Breast epithelium (tissue), 4 donors: ENCODE measurements at places on chromosomes 4 and X. TPM values are rescaled to one million over a fixed set of nuclear protein-coding genes. Genes with fewer than 3 reads are reported as not detected.

DNA sequence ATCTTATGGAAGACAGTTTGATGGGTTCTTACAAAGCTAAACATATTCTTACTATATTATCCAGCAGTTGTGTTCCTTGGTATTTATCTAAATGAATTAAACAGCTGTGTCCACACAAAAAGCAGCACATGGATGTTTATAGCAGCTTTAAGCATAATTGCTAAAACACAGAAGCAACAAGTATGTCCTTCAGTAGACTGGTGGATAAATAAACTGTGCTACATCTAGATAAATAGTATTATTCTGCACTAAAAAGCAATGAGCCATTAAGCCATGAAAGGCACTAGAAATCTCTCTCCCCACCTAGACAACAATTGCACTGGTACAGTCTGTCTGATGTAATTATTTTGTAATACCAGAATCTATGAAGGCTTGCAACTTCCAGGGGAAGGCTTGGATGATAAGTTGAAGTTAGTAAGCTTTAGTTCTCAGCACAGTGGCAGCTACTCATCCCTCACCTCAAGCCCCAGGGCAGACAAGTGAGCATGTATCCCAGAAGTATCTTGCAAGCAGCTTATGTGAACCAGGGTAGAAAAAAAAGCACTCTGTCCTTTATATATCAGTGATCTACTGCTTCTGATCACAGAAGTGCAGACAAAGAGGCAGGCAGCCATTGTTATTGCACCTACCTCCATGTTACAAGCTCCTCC lies 36.9 kb downstream of the WDR17 start:
- no peak for DNase-seq

- no peak for DNase-seq
These were observed 9.8 kb upstream of the P2RY8 start for GRCh38 chrX:1546691-1547251.

- no peak for DNase-seq
These were observed 8.5 kb downstream of the ANXA5 start for GRCh38 chr4:121688261-121688660.

GRCh38 chr4:42167709-42168108 lies 15.3 kb upstream of the BEND4 start:
- DNase-seq: no peak

GRCh38 chr4:108867476-108867875 lies 104.6 kb upstream of the ETNPPL start:
- DNase-seq: no peak

DNA sequence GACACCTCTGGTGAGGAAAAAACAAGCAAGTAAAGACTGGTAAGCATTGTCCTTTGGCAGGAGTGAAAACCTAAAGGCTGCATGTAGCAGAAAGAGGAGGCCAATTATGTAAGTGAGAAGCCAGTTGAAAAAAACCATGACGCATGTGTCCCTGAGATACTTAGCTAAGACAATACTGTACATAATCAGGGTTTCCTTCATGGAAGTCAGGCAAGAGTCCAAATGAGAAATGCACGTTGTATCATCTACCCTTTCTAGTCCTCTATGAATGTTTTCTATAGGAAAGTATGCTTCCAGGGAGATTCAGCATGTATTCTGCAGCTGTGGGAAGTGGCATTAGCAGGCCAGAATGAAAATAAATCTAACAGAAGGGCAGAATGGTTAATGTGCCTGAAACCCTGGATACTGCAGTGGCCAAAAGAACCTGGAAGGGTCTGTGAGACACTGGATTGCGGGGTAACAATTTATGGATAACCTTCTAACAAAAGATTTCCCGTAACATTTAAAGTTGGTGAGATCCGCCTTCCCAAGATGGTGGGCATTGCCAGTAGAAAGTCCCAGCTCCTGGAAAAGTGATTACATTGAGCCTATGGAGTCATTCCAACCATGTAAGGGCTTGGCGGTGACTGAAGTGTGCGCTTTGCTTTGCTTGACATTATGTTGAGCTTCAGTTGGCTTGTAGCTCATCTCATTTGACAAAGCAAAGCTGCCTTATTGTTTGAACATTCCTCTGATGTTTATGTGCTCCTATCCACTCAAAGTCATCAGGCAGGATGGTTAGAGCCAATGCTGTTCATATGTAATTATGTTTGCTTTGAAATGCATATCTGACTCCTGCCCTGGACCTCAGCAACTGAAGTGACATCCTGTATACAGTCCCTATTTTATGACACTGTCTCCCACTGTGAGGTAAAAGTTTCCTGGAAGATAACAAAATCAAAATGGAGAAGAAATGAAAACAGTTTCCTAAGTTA lies 200.4 kb downstream of the ARHGAP24 start:
- no peak for DNase-seq

- DNase-seq: no peak
These were observed 12.2 kb upstream of the RBPJ start for GRCh38 chr4:26308568-26308967.

GRCh38 chrX:34805951-34806350 lies 136.6 kb upstream of the FAM47B start:
- no peak for DNase-seq

- DNase-seq: no peak
These were observed at the start of gene PPP2R2C for GRCh38 chr4:6472387-6473263. Gene PPP2R2C, minus strand, starts transcription at chr4:6472614. Its CDS starts 385 bp downstream, at chr4:6472229.

DNA sequence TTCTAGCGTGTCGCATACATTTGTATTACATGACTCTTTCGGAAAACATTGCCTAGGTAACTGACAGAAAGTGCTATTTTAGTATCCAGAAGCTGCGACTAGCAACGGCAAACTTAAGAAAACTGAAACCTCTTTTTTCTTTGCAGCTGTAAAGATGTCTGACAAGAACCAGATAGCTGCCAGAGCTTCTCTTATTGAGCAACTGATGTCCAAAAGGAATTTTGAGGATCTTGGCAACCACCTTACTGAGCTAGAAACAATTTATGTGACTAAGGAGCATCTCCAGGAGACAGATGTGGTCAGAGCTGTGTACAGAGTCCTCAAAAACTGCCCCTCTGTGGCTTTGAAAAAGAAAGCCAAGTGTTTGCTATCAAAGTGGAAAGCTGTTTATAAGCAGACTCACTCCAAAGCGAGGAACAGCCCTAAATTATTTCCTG lies 9.4 kb downstream of the TCEANC start:
- no peak for DNase-seq

Gene DIPK2B
- total RNA-seq: 12.2 TPM

Gene MTMR8
- 0.96 TPM for total RNA-seq

Gene MSN
- 132 TPM for total RNA-seq

Gene PAGE2B
- total RNA-seq: not detected

Gene PAGE3
- not detected for total RNA-seq
